ENCODE measurements at places on chromosomes 3 and 15. TPM values are rescaled to one million over a fixed set of nuclear protein-coding genes. Genes with fewer than 3 reads are reported as not detected.

Gene THAP10
- 2.5 TPM for total RNA-seq

Gene RAB6B
- total RNA-seq = 1.2 TPM

Gene SPESP1
- total RNA-seq = 7.8 TPM

Gene ARHGEF26
- 1.6 TPM for total RNA-seq

Gene CFAP44
- 5.5 TPM for total RNA-seq

All from smooth muscle cell of trachea (primary cell).